SW 1271 (cell line): ENCODE measurements at places on chromosomes 4 and X.

- no peak for DNase-seq
These were observed 73.4 kb downstream of the FRMPD3 start for GRCh38 chrX:107522901-107523300.

GRCh38 chr4:2691313-2691712 lies 64.8 kb downstream of the TNIP2 start:
- DNase-seq, result no peak

- DNase-seq, result no peak
These were observed 58.4 kb upstream of the SLIT2 start for GRCh38 chr4:20193141-20193936.

DNA sequence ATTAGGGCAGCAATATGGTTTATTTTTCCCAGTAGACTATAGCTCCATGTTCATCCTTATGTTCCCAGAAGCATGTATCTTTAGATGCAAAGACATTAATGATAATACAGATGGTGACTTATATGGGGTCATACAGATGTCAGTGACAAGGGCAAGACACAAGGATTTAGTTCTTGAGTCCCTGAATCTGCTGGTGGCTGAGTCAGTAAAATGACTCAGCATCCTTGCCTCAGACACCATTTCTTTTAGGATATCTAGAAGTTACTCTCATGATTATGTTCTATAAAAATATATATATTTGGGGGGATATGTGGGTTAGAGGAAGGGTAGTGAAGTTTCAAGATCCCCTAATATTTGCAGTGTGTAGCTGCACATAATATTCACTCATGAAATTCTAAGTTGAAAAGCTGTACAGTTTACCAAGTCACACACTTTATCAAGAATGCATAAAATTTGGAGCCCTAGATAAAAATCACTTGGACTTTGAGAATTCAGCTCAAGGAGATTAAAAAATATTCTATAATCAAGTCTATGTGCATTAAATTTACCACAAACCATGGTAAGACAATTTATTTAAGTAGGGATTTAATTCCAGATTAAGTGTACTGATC lies 101.9 kb downstream of the LNX1 start:
- no peak for DNase-seq

DNA sequence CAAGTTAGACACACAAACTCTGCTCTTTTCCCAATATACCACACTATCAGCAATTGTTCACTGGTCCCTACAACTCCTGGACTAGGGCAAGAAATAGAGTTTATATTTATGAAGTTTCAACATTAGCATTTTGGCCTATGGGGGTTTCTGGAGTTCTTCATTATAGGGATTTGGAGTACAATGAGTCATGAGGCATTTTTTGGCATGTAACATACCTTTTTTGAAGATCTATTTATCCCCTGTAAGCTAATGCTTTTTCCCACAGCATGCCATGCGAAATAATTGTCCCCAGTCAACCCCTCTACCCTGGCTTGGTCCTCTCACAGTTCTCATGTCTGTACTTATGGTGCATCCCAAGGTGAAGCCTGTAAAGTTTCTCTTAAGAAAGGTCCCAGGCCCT lies 36.7 kb upstream of the EDA2R start:
- DNase-seq, result no peak

GRCh38 chrX:150856785-150857184 lies 41.7 kb downstream of the CD99L2 start:
- DNase-seq, result no peak

- no peak for DNase-seq
These were observed 150.3 kb downstream of the SOX3 start for GRCh38 chrX:140354431-140355120.

DNA sequence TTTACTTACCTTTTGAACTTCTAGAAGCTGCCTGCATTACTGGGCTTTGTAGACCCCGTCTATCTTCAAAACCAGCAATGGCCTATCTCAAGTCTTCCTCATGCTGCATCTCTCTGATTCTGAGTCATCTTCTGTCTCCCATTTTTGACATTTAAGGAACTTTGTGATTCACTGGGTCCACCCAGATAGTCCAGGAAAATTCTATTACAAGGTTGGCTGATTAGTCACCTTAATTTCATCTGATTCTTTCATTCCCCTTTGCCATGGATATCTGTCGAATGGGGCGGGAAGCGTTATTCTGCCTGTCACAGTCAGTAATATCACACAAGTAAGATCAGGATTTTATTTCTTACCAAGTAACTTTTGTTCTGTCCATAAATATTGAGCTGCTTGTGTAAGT lies 618.0 kb downstream of the CCSER1 start:
- DNase-seq, result no peak

DNA sequence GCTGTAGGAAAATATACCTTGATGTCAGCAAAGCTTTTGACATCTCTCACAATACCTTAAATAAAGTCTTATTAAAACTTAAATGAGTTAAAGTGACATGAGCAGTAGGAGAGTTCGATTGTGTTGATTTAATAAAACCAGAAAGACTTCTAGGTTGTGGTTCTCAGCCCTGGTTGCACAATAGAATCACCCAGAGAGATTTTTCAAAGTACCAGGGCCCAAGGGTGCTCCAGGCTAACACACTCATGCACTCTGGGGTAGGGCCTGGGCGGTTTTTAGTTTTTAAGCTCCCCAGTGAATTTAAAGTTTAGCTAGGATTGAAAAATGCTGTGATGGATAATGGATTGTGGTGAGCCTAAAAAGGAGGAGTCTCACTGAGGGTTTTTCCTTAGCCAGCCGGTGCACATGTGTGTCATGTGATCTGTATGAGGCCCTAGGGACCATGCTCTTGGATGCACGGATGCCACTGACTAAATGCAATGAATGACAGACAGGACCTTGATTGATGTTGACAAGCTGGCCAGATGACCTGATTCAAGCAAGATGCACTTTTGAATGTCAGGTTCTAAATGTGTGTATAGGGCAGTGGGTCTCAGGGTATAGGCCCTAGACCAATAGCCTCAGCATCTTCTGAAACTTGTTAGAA lies 185.0 kb downstream of the PTTG2 start:
- DNase-seq, result no peak

DNA sequence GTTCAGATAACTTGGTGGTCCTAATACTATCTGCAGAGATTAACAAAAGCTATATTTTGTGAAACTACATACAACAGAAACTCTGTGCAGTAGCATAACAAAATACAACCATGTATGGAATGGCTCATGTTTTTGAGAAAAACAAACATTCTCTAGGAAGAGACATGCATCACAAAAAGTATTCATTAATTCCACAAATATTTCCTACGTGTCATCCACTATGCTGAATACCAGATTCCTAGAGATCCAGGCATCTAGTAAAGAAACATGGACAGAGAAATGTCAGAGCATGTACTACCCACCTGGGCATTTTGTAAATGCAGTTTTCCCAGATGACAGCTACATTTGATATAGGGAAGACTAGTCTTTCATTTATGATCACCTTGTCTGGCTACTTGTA lies 248.1 kb downstream of the OPHN1 start:
- no peak for DNase-seq

DNA sequence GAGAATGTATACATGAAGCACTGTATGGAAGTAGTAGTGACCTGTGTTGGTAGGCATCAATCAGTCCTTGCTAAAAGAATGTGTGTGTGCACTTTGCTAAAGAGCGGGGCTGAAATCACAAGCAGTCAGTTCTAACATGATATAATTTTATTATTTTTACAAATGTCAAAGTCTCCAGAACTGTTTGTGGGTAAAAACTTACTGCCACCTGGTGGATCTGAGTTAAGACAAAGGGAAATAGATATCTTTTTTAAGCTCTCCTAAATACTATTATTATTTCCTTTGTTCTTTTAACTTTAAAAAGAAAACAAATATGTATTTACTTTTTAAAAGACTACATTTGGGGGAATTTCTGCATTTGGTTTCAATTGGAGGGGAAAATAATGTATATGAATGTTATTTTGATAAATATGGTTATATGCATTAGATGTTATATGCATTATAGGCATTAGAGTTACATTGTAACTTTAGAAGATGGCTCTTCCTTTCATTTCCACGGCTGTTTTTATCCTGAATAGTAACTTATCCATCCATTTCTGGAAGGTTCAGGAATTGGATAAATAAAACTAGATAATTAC lies 7.8 kb upstream of the CLOCK start:
- no peak for DNase-seq

- DNase-seq, result no peak
These were observed 11.2 kb downstream of the CYP4V2 start for GRCh38 chr4:186202490-186203140.

GRCh38 chrX:151359341-151359740 lies 37.7 kb upstream of the VMA21 start:
- DNase-seq, result no peak

- no peak for DNase-seq
These were observed 234.7 kb upstream of the DIAPH2 start for GRCh38 chrX:96449896-96450295.

DNA sequence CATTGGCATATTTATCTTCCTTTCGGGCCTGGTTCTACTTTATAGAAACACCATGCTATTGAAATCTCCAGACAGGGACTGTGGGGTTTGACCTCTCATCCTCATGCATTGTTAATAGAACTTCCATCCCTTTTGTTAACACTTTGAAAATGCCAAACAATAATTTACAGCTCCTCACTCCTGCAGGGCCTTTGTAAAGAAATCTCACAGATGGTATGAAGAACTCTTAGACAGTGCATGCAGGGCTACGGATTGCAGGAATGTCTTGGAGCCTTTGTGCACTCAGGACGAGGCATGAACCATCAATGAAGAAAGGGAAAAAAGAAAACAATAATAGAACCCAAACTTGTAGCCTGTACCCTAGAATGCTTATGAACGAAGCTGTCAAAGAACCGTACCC lies 92.8 kb upstream of the TMEM47 start:
- DNase-seq, result no peak

GRCh38 chr4:77852892-77853495 lies 9.6 kb upstream of the MRPL1 start:
- DNase-seq, result no peak

DNA sequence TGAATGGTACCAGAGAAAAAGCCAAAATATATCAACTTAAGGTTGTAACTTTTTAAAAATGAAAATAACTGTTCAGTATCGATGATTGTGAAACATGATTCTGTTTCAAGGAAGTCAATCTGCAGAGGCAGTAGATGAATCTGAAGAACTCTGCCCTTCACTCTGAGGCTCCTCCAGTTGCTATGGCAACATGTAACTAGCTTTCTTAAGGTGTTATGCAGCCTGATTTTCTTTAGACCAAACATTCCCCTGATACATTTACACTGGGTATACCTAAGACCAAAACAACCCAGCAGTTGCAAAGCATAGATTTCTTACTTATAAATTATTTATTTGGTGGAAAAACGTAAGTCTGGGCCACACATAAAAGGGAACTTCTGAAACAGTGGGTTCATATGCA lies 133.6 kb upstream of the RASGEF1B start:
- no peak for DNase-seq

- DNase-seq, result no peak
These were observed 63.4 kb downstream of the GALNTL6 start for GRCh38 chr4:171876636-171877035.

DNA sequence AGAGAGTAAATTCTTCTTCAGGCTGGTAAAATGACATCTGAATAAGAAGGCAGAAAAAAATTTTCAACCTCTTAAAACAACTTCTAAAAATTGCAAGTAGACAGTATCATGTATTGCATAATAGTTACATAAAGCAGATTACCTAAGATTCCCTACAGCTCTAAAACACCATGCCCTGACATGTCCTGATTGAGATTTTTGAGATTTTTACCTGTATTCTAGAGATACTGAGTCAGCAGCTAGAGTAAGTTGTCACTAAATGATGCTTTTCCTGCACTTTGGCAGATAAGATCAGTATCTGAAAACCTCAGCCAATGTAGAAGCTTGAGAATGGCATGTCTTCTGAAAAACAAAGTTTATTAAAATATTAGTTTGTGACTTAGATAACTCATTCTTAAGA lies 713.6 kb downstream of the CCSER1 start:
- no peak for DNase-seq

GRCh38 chr4:182404376-182404775 lies 161.2 kb downstream of the TENM3 start:
- DNase-seq, result no peak

GRCh38 chr4:75686346-75686745 lies 13.1 kb upstream of the G3BP2 start:
- DNase-seq, result no peak

DNA sequence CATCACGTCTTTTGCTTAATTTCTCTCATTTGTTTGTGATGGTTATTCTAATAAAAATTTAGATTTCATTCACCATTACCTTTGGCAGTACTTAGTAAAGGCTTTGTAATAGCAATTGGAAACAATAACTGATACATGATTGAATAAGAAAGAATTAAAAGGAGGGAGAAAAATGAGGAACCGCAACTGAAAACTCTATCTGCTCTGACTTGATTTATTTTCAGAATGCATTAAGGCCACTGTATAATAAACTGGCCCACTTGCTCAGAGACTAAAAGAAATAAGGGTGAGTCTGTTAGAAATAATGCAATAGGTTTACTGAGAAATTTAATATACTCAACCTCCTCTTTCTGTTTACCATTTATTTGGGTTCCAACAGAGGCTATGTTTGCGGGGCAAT lies 351.5 kb downstream of the TMA16 start:
- no peak for DNase-seq
